Vein endothelial cell (primary cell): ENCODE measurements at places on chromosomes 3 and 15. TPM values are rescaled to one million over a fixed set of nuclear protein-coding genes. Genes with fewer than 3 reads are reported as not detected.

Gene ZNF717
- total RNA-seq, result 9.1 and 9.6 TPM in 2 replicates

Gene TRH
- total RNA-seq, result not detected in 2 replicates

Gene PLSCR2
- not detected in 2 replicates for total RNA-seq

Gene CCDC13
- 0.76 TPM in 1 of 2 replicates, not detected in the other for total RNA-seq

Gene NR1I2
- total RNA-seq, result 0.38 TPM in 1 of 2 replicates, not detected in the other

Gene BTLA
- under 0.01 TPM in 1 of 2 replicates, not detected in the other for total RNA-seq

Gene DGKG
- 0.29 and 0.33 TPM in 2 replicates for total RNA-seq

Gene ALCAM
- 130 and 137 TPM in 2 replicates for total RNA-seq

Gene GABRB3
- total RNA-seq, result 0.76 TPM in 1 of 2 replicates, not detected in the other

Gene ACKR2
- total RNA-seq, result not detected in 2 replicates

Gene FSD2
- total RNA-seq, result under 0.01 TPM in 1 of 2 replicates, not detected in the other

Gene TMEM207
- not detected in 2 replicates for total RNA-seq

Gene RTP4
- total RNA-seq, result 0.86 and 2.0 TPM in 2 replicates

Gene ADCY5
- total RNA-seq, result not detected in 2 replicates

Gene CADPS
- not detected in 2 replicates for total RNA-seq

Gene FGF7
- 0.19 and 0.98 TPM in 2 replicates for total RNA-seq

Gene HRG
- not detected in 2 replicates for total RNA-seq

Gene NEK11
- total RNA-seq, result 2.6 and 2.9 TPM in 2 replicates

Gene EEF1AKMT4
- total RNA-seq, result 3.3 and 6.2 TPM in 2 replicates

Gene TUSC2
- total RNA-seq, result 37.2 and 46.3 TPM in 2 replicates

Gene ITIH1
- total RNA-seq, result not detected in 2 replicates

Gene PARL
- total RNA-seq, result 27.1 and 27.7 TPM in 2 replicates

Gene HOMER2
- 0.33 and 0.38 TPM in 2 replicates for total RNA-seq

Gene C2CD4A
- total RNA-seq, result 0.98 and 1.2 TPM in 2 replicates

Gene SPG21
- 65.7 and 86.9 TPM in 2 replicates for total RNA-seq

Gene CPLX3
- total RNA-seq, result not detected in 2 replicates

Gene DUOX1
- not detected in 2 replicates for total RNA-seq

Gene MUSTN1
- total RNA-seq, result 0.29 TPM in 1 of 2 replicates, not detected in the other

Gene ACTR8
- total RNA-seq, result 27.4 and 36.1 TPM in 2 replicates

Gene OSBPL10
- 32.7 and 55.8 TPM in 2 replicates for total RNA-seq

Gene SLC22A13
- total RNA-seq, result under 0.01 and 0.29 TPM in 2 replicates

Gene SAMD7
- not detected in 2 replicates for total RNA-seq

Gene FBXW12
- total RNA-seq, result not detected in 2 replicates

Gene SMAD6
- 15.3 and 24.2 TPM in 2 replicates for total RNA-seq

Gene ZNF662
- total RNA-seq, result 1.6 and 3.2 TPM in 2 replicates

Gene CPNE9
- not detected in 2 replicates for total RNA-seq

Gene ZPLD1
- under 0.01 TPM in 1 of 2 replicates, not detected in the other for total RNA-seq

Gene ZNF621
- 14.4 and 16.7 TPM in 2 replicates for total RNA-seq

Gene RBP2
- not detected in 2 replicates for total RNA-seq

Gene ADGRG7
- not detected in 2 replicates for total RNA-seq

Gene TSC22D2
- 12.6 and 14.4 TPM in 2 replicates for total RNA-seq

Gene DISP2
- total RNA-seq, result under 0.01 and 0.10 TPM in 2 replicates

Gene CMTM7
- total RNA-seq, result 46.2 and 58.5 TPM in 2 replicates

Gene DAPK2
- 9.1 and 13.5 TPM in 2 replicates for total RNA-seq

Gene LDHAL6B
- total RNA-seq, result not detected in 2 replicates

Gene FRMD5
- total RNA-seq, result 8.6 and 12.7 TPM in 2 replicates

Gene ZNF660
- total RNA-seq, result 0.65 and 1.4 TPM in 2 replicates

Gene SHC4
- 0.65 and 0.96 TPM in 2 replicates for total RNA-seq

Gene INKA1
- total RNA-seq, result 9.6 and 15.4 TPM in 2 replicates
